CD4-positive, CD25-positive, alpha-beta regulatory T cell (primary cell): ENCODE measurements at places on chromosomes 12 and 14.

DNA sequence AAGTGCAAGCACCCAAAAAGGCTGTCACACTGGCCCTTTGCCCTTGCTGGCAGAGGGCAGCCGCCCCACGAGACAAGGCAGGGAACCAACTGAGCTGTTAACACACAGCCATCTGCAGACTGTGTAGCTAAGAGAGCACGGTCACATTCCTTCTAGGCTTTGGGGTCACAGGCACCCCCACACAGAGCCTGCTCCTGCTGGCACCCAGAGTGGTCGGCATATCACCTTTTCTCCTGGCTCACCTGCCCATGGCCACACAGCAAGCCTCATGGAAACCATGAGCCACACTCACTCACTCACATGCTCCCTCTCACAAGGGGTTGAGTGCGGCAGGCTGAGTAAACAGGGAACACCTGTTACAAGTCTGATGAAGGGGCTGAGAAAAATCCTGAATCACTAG lies 214.5 kb downstream of the PCNX1 start:
- no peak for DNase-seq

DNA sequence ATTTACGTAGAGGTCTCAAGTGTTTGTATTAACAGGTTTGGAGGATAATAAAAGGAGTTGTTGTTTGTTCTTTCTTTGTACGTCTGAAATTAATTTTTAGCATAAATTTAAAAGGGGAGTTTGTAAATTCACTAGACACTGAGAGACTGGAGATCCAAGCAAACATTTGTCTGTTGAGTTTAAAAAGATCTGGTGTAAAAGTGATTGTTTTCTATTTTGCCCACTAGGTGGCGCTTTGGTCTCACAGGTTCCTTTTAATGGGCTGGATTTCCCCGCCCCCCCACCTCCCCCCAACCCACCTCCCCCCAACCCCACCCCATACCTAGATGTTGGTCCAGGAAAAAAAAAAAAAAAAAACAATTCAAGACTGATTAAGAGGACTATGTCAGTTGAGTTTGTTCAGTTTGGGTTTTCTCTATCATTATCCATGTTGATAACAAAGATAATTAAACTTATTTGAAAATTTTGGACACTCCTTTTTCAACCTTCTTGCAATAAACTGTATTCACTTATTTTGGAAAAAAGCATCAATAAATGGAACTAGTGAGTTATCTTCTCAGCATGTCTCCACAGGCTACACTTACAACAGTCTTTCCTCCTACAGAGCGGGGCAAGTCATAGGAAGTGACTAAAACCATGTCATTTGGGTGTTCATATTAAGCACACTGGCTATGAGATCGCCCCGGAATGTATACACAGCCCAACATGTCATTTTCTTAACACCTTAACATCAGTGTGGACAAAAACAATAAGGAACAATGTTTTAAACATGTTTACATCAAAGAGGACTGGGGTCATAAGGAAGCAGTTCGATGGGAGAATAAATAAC lies 841.1 kb downstream of the NRXN3 start:
- DNase-seq, result peak; percentile 16

DNA sequence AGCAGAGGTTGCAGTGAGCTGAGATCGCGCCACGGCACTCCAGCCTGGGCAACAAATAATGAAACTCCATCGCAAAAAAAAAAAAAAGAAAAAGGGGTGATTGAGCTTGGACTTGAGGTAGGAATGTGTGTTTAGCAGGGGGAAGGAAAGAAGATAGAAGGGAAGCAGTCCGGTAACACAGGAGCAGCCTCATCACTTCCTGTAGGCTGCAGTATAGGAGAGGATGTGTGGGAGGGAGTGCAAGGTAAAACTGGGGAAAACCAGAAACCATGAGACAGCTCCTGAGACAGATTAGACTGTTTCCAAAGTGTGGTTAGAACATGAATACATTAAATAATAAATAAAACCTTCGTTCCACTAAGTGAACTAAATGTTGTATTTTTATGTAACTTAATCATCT lies 49.2 kb downstream of the FGD4 start:
- no peak for DNase-seq

GRCh38 chr14:96126339-96126782 lies 78.3 kb upstream of the BDKRB2 start:
- peak; percentile 29 for DNase-seq

GRCh38 chr12:98373025-98373554 lies 142.3 kb upstream of the TMPO start:
- DNase-seq, result no peak

GRCh38 chr12:16613199-16613598 lies 7.2 kb upstream of the LMO3 start:
- DNase-seq, result no peak

GRCh38 chr12:40325349-40325960 lies 100.7 kb downstream of the LRRK2 start:
- DNase-seq, result no peak

DNA sequence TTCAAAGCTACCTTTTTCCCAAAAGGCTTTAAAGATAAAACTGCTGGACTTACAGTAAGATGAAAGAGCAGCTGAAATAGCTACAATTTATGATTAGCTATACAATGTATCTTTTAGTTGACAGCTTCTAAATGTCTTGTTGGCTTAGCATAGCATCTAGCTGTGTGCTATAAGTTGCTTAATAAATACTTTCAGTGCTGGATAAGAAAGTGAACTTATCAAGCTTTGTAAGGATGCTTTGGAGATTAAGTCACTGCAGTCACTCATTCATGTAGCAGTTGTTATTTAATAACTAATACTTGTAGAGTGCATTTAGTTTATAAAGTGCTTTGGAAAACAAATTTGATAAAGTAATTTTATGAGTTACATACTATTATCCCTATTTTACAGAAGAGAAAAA lies 14.6 kb downstream of the CFAP54 start:
- no peak for DNase-seq

DNA sequence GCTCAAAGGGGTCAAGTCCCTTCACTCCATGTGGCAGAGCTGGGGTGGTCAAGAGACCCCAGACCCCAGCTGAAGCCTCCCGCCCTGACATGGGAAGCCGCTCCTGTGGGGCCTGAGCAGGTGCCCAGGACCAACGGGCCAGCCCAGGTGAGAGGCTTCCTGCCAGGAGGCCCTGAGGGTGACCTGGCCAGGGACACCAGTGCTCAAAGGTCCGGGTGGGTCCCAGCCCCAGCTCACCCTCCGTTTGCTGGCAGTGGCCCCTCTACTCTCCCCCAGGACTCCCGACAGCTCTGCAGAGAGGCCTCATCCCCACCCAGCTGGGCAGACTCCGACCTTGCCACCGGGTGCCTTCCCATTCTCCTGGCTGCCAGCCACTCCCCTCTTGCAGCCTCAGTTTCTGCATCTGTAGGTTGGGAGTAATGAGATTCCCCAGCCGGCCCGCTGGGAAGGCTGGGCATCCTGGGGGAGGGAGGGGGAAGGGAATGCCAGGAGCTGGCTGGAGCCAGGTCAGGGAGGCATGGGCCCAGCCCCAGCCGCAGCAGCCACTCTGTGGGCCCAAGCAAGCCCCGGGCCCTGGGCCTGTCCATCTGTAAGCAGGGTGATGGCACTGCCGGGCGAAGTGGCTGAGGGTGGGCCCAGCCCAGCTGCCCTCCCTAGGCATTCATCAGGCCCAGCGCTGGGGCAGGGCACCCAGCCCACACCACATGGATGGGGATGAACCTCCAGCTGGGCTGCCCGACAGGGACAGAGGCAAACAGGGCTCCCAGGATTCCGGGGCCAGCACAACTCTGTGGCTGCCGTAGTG lies 10.3 kb upstream of the INF2 start:
- DNase-seq, result no peak

DNA sequence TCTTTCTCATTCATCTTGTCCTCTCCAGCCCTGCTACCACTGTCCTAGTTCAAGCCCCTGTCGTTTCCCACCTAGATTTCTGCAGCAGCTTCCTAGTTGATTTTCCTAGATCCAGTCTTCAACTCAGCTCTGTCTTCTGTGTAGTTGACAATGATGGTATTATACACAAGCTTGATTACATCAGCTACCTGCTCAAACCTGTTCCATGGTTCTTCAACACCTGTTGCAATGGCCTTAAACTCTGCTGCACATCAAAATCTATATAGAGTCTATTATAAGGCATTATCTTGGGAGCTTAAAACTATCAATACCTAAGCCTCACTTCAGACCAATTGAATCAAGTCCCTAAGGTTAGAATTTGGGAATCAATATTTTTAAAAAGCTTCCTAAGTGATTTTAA lies 71.7 kb upstream of the PELI2 start:
- no peak for DNase-seq

DNA sequence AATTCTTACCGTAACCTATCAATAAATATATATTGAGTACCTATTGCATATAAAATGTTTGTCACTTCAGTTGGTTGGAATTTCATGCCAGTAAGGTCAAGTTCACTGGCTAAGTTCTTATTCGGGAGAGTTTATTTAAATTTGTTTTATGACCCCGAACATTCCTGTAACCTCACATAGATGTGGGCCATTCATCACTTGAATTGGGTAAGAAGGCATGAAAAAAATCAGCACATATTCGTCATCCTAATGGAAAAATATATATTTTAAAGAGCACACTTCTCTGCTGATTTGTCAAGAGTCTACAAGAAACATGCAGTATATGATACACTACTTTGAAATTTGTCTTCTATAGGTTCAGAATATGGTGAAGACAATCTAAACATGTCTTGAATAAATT lies 263.4 kb downstream of the CCDC91 start:
- DNase-seq, result no peak
